ENCODE measurements at places on chromosomes 7 and 10. TPM values are rescaled to one million over a fixed set of nuclear protein-coding genes. Genes with fewer than 3 reads are reported as not detected.

Gene PALS2
- 20.8 TPM for total RNA-seq

Gene FHIP2A
- 18.4 TPM for total RNA-seq

Gene TMEM270
- not detected for total RNA-seq

Gene RASSF4
- total RNA-seq = 1.0 TPM

Gene LAMB1
- total RNA-seq = 0.16 TPM

Gene CHCHD1
- total RNA-seq = 37.1 TPM

Gene ORC5
- 23.5 TPM for total RNA-seq

Gene MMP21
- not detected for total RNA-seq
